ENCODE measurements at places on chromosomes 6 and 20.

DNA sequence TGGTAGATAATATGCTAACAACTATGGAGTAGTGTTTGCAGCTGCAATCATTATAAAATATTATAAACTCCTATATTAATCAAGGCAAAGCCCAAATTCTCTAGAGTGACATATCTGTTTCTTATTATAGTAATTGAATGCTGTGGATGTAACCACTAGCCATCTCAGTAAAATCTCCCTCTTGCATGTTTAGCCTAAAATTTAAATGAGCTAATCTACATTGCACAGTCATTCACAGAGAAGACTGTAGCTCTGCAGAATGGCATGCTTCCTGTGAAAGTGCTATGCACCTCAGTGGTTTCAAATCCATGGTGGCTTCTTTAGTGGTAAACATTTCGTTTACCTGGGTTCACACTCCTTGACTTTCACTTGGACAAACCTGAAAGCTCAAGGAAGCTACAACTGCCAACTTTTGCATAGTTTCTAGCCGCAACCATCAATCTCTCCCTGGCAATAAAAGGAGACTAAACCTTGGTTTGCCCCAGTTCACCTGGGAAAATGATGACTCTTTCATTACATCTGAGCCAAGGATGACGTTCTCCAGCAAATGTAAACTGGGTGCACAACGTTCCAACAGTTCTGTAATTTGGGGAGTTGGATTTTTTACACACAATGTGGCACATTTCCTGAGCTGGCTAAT lies 47.2 kb downstream of the FILIP1 start:
- no peak for DNase-seq

DNA sequence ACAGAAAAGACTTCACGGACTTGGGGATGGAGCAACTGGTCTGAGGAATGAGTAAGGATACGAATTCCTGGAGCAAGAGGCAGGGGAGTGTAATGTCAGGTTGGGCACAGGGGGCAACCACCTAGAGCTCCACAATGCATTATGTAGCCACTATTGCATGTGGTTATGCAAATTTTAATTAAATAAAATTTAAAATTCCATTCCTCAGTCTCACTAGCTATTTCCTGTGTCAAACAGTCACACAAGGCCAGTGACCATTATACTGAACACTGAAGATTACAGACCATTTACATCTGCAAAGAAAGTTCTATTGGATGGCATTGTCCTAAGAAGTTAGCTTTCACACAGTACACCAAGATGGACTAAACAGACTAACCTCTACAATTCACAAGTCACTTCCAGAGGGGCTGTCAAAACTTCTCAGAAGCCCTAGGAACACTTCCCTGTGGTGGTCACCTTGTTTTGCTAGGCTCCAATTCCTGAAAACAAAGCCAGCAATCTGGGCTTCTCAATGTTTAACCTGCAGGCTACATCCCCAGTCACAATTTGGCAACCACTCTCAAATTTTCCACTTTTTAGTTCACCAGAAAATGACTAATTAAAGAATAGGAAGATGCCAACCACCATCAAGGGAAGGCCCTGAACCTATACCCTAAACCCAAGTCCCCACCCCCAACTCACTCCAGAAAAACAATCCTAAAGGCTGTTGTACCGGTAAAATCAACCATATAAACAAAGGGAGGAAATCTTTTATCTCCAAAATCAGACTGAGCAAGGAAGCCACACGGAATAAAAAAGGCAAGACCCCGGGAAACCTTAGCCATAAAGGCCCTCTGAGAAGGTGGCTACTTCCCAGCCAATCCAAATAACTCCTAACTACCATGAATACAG lies 34.2 kb upstream of the C20orf203 start:
- DNase-seq = no peak

GRCh38 chr6:66161546-66162108 lies 454.6 kb upstream of the EYS start:
- DNase-seq = no peak

DNA sequence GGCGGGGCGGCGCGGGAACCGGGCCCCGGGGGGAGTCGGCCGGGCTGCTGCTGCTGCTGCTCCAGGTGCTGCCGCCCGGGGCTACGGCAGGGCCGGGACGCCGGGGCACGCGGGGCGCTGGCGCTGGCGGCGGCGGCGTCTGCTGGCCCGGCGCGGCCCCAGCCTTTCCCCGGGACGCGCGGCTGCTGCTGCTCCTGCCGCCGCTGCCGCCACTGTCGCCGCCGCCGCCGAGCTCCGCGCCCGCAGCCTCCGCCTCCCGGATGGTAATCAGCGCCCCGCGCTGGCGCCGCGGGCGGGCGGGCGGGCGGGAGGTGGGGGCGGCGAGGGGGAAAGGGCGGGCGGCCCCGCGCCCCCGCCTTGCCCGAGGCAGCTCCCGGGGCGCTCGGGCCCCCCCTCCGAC lies 306 bp downstream of the EBF4 start:
- no peak for DNase-seq

DNA sequence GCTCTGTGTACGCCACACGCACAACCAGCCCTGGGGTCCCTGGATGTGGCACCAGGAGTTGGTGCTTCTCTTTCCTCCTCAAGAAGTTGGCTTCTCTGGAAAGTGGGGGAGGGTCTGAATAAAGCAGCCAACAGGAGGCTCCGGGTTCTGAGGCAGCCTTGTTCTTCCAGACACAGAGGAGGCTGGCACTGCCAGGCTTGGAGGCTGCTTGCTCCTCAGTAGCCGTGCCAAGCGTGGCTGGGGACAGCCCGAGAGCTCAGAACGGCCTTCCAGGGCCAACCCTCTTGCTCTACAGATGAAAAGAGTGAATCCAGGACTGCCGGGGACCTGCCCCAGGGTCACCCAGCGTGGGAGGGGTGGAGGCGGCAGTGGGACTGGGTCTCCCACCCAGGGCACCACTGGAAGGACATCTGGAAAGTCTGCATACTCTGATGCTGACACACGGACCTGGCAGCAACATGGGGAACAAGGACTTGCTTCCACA lies 70.4 kb downstream of the SLC22A23 start:
- DNase-seq = no peak

GRCh38 chr6:72776456-72776855 lies 154.6 kb downstream of the KCNQ5 start:
- no peak for DNase-seq

GRCh38 chr6:109701774-109702173 lies 10.7 kb downstream of the FIG4 start:
- DNase-seq = no peak
